ENCODE measurements at places on chromosomes 3 and 15. TPM values are rescaled to one million over a fixed set of nuclear protein-coding genes. Genes with fewer than 3 reads are reported as not detected.

DNA sequence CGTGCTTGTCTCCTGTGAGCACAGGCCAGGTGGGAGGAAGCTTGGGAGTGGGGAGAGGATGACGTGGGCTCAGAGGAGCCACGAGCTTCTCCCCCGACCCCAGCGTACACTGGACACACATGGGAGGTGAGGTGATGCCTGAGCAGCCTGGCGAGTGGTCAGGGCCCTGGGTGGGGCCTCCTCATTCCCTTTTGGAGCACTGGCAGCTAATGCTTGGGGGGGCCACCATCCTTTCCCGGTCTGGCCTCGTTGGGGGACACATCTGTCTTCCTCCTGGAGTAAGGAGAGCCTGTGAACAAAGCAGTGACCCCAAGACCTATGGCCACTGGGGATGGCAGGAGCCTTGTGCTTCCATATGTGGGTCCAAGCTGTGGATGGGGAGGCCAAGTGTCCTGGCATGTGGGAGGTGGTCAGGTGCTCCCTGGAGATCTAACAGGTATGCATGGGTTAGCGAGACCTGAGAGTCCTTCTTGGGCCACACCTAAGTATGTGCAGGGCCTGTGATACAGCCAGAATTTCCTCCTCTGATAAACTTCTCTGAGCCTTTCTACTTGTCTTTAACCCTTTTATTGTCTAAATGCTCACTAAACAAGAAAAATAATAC, 9.5 kb downstream of the KLF13 start:
- no peak for DNase-seq
- H3K36me3 ChIP-seq = no peaks in the 10 kb centered on the region
- H3K27ac ChIP-seq = no peak overlapping the region
- no peaks in the 10 kb centered on the region for H3K27me3 ChIP-seq
- peaks cover 17% of the 10 kb centered on the region for H3K4me1 ChIP-seq

- no peak for DNase-seq
- H3K4me3 ChIP-seq = no peak overlapping the region
- no peak overlapping the region for H3K27ac ChIP-seq
- no peaks in the 10 kb centered on the region for H3K36me3 ChIP-seq
Measured at GRCh38 chr15:86538141-86538540, 458.5 kb downstream of the AGBL1 start.

DNA sequence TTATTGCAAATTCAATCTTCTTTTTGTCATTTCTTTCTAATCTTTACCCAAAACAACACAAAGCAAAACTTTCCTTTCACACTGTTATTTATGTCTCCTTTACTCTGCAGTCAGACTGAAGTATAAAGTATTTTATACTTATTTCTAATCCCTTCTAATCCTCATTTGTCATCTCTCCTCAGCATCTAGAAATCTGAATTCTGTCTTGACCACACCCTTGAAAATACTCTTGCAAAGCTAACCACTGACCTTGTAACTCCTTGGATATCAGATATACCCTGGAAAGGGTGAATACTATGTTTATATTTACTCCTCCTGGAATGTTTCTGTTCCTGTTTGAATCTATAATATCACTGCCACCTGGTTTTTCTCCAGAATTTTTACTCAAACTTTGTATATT, 481.1 kb downstream of the ZNF385D start:
- DNase-seq = no peak
- H3K36me3 ChIP-seq = no peaks in the 10 kb centered on the region
- no peaks in the 10 kb centered on the region for H3K27me3 ChIP-seq

DNA sequence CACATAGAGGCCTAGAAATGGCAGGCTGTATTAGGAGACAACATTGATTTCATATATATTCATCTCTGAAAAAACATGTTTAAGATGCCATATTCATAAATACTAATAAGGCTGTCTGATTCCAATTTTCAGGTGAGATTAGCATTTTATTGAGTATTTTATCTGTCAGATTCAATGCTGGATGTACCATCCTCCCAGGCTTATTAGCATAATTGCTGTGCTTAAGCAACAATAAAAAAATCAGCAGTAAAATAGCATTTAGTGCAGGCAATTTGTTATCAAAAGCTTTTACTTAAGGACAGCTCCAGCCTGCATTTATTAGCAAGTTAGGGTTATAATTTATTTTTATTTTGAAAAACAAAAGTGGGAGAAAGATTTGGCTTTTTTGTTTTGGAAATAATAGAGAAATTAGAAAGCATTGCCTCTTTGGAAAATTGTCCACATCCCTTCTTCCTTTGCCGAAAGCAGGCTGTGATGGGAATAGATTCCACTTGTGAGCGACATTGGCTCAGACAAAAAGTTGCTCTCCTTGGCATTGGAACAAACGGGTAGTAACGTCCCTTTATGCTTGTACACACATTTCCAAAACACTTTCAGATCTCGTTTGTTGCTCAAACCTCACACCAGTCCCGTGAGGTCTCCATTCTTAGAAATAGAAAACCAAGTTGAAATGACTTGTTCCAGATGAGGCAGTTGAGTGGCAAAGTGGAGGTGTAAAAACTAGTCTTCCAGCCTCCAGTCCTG, 134.0 kb downstream of the LPP start:
- H3K27ac ChIP-seq = no peak overlapping the region
- H3K27me3 ChIP-seq = no peaks in the 10 kb centered on the region
- no peaks in the 10 kb centered on the region for H3K36me3 ChIP-seq
- peaks cover 18% of the 10 kb centered on the region for H3K4me1 ChIP-seq
- no peak overlapping the region for H3K4me3 ChIP-seq
- no peak for DNase-seq

Gene TMEM212
- total RNA-seq = not detected

All from fibroblast of lung (primary cell).